Stimulated activated CD8-positive, alpha-beta memory T cell treated with anti-CD3 and anti-CD28 coated beads, Interleukin-2, amount 100 ng/mL, for 1 hour (primary cell): ENCODE measurements at places on chromosomes 7 and 10.

GRCh38 chr10:53230651-53231050 is 458.1 kb upstream of the MBL2 start:
- DNase-seq: no peak

DNA sequence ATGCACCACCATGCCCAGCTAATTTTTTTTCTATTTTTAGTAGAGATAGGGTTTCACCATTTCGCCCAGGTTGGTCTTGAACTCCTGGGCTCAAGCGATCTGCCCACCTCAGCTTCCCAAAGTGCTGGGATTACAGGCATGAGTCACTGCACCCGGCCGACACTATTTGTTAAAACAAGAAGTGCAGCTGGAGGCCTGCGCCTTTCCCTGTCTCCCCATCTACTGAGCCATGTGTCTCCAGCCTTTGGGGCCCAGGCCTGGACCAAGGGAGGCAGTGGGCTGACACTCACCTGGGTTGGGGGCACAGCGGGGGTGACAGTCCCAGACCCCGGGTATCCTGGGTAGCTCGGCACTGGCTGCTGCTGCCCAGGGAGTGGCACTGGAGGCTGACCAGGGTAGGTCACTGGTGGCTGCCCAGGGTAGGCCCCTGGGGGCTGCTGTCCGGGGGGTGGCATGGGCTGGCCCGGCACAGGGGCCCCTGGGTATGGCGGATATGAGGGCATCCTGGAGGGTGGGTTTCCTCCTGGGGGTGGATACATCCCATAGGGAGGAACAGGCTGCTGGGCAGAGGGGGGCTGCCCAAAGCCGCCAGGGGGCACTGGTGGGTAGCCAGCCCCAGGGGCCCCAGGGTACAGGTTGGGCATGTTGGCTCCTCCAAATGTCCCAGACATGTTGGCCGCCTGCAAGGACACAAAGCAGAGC is 36.3 kb downstream of the PLAC9 start:
- DNase-seq: no peak

DNA sequence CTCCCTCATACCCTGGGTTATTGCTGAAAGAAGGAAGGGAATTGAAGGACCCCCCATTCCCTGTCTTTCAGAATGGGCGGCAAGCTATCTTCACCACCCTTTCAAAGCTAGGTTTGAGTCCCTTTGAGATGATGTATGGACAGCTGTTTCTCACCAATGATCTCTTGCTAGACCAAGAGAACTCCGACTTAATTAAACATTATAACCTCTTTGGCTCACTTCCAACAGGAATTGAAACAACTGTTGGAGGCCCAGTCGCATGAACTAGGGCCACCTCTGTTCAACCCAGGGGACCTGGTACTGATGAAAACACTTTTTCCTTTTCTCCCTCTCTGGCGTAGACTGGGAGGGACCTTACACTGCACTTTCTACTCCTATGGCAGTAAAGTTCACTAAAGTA is 110.6 kb downstream of the ITGB8 start:
- DNase-seq: no peak

GRCh38 chr7:32936689-32937088 is 20.6 kb upstream of the FKBP9 start:
- no peak for DNase-seq

DNA sequence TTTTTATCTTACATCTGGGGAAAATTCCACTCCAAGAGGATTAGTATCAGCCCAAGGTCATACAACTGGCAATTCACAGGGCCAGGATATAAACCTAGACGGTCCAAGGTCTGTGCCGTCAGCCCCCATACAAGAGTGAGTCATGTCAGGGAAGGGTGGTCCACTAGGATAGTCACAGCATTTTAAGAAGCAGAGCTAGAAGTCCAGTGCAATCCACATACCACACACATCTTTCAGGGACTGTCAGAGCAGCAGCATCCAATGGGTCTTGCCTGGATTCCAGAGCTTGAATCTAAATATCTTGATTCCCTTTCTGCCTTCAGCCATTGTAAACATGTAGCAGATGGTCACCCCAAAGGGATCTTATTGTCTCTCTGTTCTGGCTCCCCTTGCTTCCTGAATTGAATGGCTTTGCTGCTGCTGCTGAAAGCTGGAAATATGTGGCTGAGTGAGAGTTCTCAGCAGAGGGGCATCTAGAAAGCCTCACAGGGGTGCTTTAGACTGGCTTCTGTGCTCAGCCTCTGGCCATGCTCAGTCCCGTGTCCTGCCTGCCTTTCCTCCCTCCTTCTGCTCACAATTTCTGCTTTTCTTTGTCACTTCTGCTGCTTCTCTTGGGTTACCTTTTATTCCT is 9.9 kb upstream of the OR6V1 start:
- no peak for DNase-seq

DNA sequence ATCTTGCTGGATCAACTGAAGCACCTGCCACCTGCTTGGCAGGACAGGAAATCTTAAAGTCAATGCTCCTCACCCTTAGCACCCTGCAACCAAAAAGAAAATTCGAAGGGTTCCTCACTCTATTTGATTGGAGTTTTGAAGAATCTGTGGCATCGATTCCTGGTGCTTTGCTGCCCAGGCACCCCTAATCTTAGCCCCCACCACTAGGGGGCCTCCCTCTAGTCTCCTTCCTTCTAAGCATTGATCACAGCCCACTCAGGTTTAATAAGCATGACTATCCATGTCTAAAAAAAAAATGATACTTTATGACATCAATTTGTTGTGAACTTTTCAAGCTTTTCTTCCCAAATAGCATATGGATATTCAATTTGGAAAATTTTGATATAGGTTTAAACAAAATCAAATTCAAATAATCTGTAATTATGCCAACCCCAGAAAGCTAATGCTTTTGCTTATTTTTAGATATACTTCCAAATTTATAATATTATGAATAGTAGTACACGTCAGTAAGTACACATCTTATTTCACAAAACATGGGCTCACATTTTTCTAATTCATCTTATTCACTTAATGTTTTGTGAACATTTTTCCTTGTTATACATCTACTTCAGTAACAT is 45.3 kb downstream of the NRG3 start:
- DNase-seq: no peak

DNA sequence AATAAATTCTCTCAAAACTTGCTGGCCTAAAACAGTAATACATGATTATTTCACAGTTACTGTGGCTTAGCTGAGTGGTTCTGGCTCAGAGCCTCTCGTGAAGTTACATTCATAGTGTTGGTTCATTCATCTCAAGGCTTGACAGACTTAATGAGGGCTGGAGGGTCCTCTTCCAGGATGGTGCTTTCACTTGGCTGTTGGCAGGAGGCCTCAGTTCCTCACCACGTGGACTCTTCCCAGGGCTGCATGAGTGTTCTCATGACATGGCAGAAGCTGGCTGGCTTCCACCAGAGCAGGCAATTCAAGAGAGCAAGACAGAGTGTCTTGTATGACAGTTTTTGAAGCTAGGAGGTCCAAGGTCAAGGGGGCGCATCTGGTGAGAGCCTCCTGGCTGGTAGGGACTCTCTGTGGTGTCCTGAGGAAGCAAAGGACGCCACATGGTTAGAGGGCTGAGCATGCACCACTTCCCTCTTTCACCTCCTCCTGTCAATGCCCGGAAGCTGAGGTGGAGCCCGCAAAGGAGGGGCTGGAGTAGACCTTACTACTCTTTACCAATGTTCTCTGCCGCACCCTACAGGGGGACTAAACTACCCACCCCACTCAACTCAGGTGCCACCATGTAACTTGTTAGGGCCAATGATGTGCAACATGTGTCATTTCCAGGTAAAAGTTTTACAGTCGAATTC is 58.2 kb upstream of the YAE1 start:
- DNase-seq: no peak

DNA sequence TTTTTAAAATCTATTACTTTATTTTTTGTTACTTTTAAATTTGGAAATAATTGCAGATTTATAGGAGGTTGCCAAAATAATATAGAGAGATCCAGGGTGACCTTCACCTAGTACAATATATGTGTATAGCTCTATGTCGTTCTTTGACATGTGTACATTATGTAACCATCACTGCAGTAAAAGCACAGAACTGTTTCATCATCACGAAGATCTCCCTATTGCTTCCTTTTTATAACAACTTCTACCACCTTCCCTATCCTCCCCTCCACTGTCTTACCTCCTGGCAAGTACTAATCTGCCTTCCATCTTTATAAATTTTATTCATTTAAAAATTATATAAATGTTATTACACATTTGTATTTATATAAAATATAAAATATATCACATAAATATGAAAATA is 251.0 kb downstream of the AUTS2 start:
- no peak for DNase-seq

DNA sequence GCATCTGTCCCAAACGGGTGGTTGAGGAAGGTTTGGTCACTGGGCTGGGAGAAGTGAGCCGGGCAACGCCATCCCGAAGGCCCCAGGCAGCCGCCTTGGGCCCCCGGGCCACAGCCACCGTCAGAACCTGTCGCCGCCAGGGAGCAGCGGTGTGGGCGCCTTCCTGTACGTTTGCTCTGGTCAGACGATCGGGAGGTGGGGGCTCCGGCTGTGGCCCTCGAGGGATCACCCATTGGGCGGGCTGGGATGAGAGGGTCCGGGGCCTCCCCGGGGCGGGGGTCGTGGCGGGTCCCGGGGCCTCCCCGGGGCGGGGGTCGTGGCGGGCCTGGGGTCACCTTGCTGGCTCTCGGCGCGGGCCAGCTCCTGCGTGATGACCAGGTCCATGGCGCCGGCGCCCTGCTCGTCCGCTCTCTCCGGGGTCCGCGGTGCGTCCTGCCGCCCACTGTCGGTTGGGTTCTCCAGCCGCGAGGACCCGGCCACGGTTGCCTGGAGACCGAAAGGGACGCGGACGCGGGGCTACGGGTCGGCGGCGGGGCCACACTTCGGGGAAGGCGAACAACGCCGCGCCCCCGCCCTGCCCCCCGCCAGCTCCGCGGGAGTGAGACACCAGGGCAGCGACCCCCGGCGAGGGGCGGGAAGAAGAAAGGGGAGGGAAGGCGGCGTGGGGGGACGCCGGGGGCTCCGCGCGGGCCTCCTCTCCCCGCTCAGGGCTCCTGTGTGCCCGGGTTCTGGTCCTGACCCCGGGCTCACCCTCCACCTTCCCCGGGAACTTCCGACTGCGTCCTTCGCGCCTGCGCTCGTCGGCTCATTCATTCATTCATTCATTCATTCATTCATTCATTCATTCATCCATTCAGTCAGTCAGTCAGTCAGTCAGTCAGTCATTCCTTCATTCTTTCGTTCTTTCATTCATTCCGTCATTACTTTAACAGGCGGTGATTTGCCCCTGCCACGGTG is at the start of gene CFAP46:
Gene CFAP46 (minus strand): TSS at position 470 of the 957 bp plus-strand sequence. CDS start 86 bp downstream, at position 384.
- no peak for DNase-seq

GRCh38 chr10:24701447-24701846 is 22.2 kb downstream of the ARHGAP21 start:
- no peak for DNase-seq

DNA sequence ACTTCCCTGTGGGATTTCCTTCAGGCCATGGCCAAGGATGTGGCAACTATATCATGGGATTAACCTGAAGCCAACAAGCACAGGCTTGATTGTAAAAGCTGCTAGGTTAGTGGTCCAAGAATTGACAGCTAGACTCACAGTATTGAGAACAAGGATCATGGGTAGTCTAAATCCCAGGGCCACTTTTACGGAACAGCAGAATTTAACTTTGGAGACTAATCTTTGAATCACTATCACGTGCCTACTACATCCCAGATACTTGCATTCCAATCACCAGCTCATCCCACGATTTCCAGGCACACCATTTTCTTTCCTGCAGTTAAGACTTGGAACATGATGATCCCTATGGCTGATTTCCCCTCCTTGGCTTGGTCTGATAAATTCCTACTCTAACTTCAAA is 65.6 kb upstream of the ADO start:
- no peak for DNase-seq

GRCh38 chr7:125136341-125136740 is 206.7 kb upstream of the POT1 start:
- DNase-seq: no peak

GRCh38 chr10:113000876-113001598 is 51.0 kb downstream of the TCF7L2 start:
- no peak for DNase-seq

GRCh38 chr7:111059833-111060232 is 31.1 kb upstream of the LRRN3 start:
- no peak for DNase-seq

GRCh38 chr7:118060692-118061091 is 123.3 kb upstream of the LSM8 start:
- DNase-seq: no peak

GRCh38 chr10:91976317-91977051 is 52.9 kb downstream of the BTAF1 start:
- no peak for DNase-seq

GRCh38 chr7:106493041-106493731 is 167.8 kb downstream of the CCDC71L start:
- DNase-seq: no peak
